NCI-H526 treated with DMSO at 0.1 percent for 48 hours (cell line): ENCODE measurements at places on chromosomes 7 and 10.

DNA sequence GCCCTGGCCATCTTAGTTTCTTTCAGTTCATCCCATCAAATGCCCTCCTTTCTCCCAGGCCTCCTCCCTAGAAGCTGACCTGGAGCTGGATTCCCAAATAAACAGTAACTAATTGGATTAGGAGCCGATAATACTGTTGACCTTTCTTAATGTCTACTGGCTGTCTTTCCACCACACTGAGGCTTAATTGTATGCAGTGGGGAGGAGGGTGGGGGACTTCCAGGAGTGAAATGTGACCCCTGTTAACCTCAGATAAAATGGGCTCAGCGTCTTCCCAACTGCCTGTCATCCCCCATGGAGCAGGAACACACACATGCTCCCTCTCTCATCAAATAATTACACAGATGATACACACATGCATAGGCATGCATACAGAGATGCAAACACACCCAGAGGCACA is 53.7 kb upstream of the LBX1 start:
- DNase-seq, result no peak

- DNase-seq, result no peak
Measured at GRCh38 chr7:79893991-79894390, 240.6 kb upstream of the GNAI1 start.

DNA sequence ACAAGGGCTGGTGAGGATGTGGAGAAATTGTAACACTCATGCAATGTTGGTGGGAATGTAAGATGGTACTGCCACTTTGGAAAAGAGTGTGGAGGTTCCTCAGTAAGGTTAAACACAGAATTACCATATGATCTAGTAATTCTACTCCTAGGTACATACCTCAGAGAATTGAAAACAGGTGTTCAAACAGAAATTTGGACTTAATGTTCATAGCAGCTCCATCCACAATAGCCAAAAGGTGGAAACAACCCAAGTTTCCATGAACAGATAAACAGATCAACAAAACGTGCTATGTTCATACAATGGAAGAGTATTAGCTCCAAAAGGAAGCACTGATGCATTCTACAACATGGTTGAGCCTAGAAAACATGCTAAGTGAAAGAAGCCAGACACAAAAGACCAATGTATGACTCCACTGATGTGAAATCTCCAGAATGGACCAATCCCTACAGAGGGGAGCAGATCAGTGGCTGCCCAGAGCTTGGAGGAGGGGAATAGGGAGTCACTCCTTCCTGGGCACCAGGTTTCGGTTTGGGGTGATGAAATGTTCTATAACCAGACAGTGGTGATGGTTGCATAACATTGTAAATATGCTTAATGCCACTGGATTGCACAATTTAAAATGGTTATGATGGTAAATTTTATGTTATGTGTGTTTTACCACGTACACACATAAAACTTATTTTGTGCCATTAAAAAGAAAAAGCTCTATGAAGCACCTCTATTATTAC is 5.7 kb upstream of the WDR86 start:
- no peak for DNase-seq

GRCh38 chr7:7944619-7945282 is 23.8 kb upstream of the GLCCI1 start:
- no peak for DNase-seq

- no peak for DNase-seq
Measured at GRCh38 chr10:34168439-34168838, 646.7 kb downstream of the PARD3 start.
